ENCODE measurements at places on chromosomes 3 and 15. TPM values are rescaled to one million over a fixed set of nuclear protein-coding genes. Genes with fewer than 3 reads are reported as not detected.

GRCh38 chr15:68818769-68819494 lies 1.8 kb downstream of the ANP32A start:
- no peak for DNase-seq

- no peak for DNase-seq
Observed at GRCh38 chr15:35630985-35631384, 85.0 kb upstream of the DPH6 start.

- DNase-seq: no peak
Observed at GRCh38 chr15:39746176-39746575, 36.5 kb downstream of the FSIP1 start.

The GP5 gene
- total RNA-seq: not detected

GRCh38 chr15:63045465-63045840 lies 2.9 kb downstream of the TPM1 start:
- no peak for DNase-seq
